ENCODE measurements at places on chromosomes 13 and 19.

DNA sequence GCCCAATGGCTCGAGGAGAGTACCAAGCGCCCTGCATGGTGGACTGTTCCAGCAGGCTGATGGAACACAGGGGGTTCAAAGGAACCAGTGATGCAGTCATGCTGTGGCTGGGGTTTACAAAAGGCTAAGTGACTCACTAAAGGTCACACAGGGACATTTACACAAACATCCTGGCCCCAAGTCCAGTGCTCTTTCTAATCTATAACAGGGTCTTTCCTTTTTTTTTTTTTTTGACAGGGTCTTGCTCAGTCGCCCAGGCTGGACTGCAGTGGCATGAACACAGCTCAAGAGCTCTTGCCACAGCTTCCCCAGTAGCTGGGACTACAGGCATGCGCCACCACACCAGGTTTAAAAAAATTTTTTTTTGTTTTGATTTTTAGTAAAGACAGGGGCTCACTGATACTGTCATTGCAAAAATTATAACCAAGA is 2.8 kb upstream of the SLC25A15 start:
- DNase-seq, result no peak

DNA sequence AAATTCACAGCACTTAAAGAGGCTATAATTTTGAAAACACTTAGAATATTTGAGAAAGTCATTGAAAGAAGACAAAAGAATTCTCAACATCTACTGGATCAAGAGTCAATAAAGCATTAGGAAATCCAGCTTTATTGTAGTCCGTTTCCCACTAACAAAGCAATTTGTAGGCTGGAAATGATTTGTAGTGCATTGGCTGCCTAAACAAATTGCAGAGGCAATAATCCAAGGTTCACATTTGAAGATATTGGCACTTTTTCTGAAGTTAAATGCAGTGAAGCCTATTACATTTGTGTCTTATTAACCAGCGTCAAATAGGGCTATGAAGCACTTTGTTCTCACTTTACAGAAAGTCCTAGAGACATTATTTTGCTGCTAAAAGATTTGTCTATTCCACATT is 848.1 kb upstream of the SLITRK1 start:
- DNase-seq, result no peak

DNA sequence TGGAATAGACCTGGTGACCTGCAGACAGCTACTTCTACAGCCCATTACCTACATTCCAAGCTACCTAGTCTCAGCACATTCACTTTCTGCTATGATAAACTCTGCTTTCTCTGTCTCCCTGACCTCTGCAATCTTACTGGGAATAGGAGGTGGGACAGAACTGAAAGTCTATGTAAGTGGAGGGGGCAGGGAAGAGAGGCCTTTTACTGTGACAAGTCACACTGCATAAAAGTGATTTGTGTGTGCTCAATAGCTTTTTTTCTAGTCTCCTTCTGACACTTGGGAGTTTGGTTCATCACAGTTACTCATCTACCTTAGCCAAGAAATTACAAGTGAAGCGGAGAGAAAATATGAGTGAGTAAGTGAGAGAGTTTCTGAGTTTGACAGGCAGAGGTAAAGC is 322.4 kb downstream of the OLFM4 start:
- DNase-seq, result no peak

DNA sequence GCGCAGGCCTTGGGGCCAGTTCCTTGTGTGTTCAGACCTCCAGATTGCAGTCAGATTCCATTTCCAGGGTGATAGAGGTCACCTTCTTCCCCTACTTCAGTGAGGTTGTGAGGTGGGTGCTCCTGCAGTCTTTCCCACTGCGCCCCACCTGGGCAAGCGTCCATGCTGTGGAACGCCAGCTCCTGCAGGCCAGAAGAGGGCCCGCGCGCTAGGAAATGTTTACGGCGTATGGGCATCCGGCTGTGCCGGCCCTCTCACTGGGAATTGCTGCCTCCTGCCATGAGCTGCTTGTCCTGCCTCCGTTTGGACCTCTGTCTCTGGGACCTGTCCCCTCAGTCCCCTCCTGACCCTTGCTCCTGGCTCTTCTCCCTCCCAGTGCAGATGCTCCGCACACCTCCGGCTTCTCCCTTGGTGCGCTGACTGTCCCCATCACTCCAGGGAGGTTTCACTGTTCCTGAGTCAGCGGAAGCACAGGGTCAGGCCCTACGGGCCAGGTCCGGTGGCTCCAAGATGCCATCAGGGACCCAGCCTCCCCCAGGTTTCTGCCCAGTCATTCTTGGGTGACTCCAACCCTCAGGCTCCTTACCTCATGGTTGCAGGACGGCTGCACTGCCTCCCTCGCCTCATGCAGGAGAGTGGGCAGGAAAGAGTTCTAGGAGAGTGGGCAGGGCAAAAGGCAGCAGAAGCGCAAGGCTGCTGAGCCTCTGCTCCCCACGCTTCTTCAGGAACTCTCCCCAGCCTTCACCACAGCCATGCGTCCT is 56.6 kb downstream of the SMARCA4 start:
- DNase-seq, result no peak

- no peak for DNase-seq
Observed at GRCh38 chr19:56622374-56622773, 20.6 kb upstream of the SMIM17 start.
